ENCODE measurements at places on chromosomes 1 and 21. TPM values are rescaled to one million over a fixed set of nuclear protein-coding genes. Genes with fewer than 3 reads are reported as not detected.

GRCh38 chr1:49995734-49996133 is 28.0 kb downstream of the AGBL4 start:
- DNase-seq = peak; percentile 12

MSH4 gene
- 0.05 TPM for total RNA-seq

DNA sequence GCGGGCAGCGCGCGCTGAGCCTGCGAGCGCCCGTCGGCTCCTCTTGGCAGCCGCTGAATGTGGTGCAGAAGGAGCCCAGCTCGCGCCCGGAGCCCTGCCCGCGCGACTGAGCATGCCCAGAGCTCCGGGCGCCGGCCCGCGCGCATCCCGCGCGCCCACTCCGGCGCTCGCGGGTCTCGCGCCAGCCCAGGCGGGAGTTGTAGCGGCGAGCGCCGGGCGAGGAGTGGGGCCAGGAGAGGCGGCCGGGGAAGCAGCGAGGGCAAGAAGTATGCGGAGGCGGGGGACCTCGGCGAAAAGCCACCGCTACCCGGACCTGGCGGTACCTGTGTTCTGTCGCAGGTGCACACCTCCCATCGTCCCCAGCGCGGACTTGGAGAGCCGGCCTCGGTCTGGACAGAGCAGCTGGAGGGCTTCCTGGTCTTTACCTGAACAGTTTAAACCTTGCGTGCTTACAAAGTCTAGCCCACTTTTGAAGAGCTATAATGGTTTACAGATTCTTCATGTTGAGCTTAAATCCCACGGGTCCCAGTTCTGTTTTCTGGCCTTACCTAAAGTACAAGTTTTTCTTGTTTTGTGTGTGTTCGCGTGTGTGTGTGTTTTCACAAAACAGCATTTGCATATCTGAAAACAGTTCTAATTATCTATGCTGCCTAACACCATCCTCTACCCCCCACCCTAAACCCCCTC is at the start of gene DDAH1:
TSS of gene DDAH1 (minus strand) at position 61 of the 687 bp plus-strand sequence. CDS start 114 bp downstream, outside the sequence.
- peak; percentile 78 for DNase-seq

AMY1B gene
- not detected for total RNA-seq

MIGA1 gene
- total RNA-seq = 2.0 TPM

DNA sequence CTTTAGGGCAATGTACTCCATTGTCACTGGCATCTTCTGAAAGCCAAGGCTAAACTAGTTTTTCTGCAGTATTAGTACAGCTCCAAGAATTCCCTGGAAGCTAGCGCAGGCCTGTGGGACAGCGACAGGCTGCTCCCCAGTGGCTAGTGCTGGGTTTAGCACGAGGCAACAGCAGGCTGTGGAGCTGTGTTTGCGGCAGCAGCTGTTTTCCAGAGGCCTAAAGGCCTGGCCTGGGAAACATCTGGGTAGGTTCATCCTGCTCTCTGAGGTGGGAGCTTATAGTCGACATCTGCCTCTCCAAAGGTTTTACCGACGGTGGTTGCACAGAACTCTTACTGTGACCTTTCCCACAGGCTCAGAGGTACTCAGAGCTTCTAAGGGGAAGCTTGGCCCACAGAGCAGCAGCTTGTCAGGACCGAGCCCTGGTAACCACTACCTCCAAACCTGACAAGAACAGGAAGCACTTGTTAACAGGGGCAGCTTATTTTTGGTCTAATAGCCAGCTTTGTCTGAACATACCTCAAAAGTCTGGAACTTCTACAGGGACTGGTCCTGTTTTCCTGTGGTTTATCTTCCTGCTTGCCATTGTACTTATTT is 17.2 kb downstream of the CC2D1B start:
- DNase-seq = peak; percentile 46

AADACL3 gene
- total RNA-seq = not detected

ABCA4 gene
- not detected for total RNA-seq

ZYG11B gene
- total RNA-seq = 3.3 TPM

GRCh38 chr1:53949023-53949990 is 3.2 kb downstream of the LRRC42 start:
- peak; percentile 59 for DNase-seq

- peak; percentile 78 for DNase-seq
Observed at GRCh38 chr1:204507317-204508105, 8.7 kb upstream of the MDM4 start.

GRCh38 chr1:235776396-235776795 is 90.3 kb downstream of the LYST start:
- no peak for DNase-seq

DNA sequence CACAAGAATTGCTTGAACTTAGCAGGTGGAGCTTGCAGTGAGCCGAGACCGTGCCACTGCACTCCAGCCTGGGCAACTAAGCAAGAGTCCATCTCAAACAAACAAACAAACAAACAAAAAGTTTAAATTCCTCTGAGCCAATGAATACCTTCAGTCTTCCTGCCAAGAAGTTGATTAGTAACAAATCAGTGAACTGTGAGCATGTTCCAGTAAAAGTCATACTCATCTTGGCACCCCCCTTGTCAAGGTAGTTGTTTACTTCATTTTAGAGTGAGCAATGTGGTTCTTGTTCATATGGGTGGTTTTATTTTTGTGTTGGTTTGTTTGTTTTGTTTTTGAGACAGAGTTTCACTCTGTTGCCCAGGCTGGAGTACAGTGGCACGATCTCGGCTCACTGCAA is 18.0 kb upstream of the SLC2A7 start:
- no peak for DNase-seq

TSPAN2 gene
- 0.23 TPM for total RNA-seq

KIF26B gene
- total RNA-seq = 0.74 TPM

DNA sequence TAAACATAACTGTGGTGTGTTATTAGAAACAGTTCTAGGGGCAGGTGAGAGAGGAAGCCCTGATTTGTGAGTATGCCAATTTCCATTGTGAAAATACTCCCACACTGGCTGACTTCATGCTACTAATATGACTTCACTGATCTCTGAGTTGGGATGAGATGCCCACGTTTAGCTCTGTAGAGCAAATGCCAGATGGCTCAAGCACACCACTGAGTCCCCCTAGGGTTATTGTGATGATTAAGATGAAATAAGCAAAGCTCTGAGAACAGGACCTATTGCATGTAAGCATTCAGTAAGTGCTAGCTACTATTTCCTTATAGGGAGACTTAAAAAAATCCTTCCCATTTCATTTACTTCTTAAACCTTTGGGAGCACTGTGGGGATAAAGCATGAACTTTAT is 117.6 kb downstream of the CENPF start:
- DNase-seq = no peak

- no peak for DNase-seq
Observed at GRCh38 chr1:77316966-77317365, 35.1 kb downstream of the AK5 start.

PTGFR gene
- total RNA-seq = not detected

DNA sequence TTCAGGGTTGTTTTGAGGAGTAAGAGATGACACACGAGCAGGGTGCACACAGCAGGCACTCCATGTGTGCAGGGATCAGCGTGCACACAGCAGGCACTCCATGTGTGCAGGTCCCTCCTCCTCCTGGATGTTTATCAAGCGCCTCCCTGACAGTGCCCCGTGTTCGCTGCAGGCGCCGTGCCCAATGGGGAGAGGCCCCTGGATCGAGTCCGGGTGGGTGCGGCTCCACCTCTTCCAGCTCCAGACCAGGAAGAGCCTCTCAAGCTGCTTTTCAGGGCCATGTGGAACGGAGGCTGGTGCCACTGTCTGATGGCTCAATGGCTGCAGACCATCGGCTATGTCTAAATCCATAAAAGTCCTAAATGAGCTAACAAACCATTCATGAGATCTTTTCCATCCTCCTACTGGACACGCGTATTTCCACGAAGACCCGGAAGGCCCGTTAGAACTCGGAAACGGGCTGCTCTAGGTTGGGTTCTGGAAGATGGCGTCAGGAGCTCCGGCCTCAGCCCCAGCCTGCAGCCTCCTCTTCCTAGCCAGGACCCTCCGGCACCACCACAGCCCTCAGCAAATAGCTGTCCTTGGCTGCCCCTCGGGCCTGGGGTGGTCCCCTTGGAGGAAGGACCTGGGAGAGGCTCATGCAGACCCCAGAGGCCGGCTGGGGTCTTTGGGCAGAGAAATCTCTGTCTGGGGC is 36.0 kb downstream of the RRP1 start:
- DNase-seq = no peak

GRCh38 chr1:116806245-116806644 is 52.0 kb downstream of the CD2 start:
- DNase-seq = no peak

- no peak for DNase-seq
Observed at GRCh38 chr1:14944471-14944985, 209.0 kb upstream of the TMEM51 start.

SLC9C2 gene
- total RNA-seq = not detected

AUNIP gene
- total RNA-seq = 11.4 TPM

GRCh38 chr21:41784456-41785102 is 17.7 kb upstream of the RIPK4 start:
- DNase-seq = no peak

DNA sequence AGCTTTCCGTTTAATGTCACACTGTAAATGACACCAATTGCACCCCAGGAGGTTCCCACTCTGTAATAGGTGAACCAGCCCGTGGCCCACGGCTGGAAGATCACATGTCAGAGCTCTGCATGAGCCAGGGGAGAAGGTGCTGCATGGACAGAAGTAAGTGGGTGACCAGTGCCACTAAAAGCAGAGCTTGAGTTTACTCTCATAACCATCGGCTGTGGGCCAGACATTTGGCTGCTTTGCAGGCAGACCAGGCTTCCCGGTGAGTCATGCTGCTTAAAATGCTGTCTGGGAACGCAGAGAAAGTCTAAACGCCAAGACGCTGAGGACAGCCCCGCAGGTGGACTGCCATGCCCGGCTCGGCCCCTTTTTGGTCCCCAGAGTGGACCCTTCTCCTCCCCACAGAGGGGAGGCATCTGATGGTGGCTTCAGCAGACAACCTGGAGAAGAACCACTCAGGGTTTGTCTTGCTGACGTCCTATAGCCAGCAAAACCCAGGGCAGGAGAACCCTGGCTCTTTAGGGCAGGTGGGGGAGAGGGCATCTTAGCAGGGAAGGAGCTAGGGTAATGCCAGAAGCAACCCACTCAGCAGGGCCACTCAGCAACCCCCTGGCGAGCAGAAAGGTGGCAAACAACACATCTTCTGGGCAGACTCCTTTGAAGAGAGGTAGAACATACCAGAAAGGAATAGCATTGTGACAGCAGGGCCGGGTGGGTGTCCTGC is 7.3 kb downstream of the KIAA2013 start:
- DNase-seq = no peak

GRCh38 chr1:36852586-36852985 is 181.7 kb downstream of the GRIK3 start:
- no peak for DNase-seq

DNA sequence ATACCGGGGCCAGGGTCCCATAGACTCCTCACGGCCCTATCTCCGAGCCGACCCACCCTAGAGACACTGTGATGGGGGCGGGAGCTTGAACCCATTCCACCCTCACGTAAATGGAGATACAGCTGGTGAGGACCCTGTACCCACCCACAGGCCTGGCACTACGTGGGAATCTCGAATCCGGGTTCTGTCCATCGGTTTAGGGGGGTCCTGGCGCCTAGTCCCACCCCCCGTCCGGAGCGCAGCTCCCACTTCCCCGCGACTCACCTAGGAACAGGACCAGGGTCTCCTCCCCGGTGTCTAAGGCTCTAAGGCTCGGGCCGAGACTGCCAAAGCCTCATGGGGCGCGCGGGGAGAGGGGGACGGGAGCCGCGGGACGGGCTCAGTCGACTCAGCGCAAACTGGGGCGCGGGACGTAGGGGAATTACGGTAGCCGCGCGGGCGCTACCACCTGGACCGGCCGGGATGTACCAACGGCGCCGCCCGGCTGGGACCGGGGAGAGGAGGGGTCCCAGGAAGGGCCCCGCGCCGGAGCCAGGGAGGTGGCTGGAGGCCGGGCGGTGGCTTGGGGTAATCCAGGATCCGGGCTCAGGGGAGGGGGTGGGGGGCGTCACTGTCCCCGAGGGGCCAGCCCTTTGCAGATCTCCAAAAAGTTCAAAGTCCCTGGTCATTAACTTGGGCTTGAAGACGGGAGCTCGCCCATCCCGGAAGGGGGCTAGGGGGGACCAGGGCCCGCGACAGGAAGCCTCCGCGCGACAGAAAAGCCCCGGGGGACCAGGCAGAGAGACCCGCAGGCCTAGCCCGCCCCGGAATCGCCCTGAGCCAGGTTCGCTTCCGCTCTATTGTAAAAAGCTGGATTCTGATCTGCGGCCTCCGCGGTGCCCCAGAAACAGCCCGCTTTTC is 1.0 kb downstream of the PLEKHG5 start:
- DNase-seq = peak; percentile 90

DNA sequence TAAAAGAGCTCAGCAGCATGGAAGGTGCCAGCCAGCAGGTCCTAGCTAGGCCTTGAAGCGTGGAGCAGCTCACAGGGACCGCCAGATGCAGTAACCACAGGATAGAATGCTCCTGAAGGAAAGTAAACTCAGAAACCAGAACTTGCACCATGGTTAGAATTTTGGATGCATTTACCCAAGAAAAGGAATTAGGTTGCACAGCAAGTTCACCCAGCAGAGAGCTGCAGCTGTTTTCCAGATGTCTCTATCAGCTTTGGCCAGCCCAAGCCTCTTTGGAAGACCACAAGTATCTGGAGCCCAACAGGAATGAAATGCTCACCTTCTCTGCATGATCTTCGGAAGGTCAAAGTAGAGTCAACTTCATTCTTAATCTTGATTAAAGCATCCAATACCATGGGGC is 21.0 kb upstream of the ATP13A2 start:
- no peak for DNase-seq

DNA sequence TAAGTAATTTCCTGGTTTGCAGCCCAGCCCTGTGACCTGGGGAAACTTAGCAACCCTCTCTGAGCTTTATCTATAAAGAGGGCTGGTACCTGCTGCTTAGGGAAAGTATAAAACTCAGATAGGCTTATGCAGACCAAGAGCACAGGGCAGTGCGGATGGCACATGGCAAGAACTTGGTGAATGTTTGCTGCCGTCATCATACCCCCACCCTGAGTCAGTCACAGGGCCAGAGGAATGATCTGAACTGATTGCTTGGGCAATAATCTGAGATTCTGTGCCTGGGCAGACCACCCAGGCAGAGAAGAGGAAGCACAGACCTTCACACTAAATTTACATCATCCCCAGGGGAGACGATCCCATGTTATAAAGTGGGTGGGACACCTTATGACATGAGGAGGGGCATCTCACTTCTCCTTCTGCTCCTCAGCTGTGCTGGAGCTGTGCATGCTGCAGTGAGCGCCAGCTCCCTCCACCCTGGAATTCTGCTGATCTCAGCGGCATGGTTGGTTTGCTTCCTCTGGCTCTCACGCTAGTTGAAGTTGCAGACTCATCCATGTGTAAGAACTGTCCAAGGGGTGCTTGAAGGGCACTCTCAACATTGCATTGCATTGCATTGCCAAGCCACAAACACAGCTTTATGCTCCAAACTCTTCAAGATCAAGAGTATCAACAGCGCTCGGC is 197.1 kb downstream of the AJAP1 start:
- no peak for DNase-seq

RIPPLY3 gene
- total RNA-seq = not detected

DNA sequence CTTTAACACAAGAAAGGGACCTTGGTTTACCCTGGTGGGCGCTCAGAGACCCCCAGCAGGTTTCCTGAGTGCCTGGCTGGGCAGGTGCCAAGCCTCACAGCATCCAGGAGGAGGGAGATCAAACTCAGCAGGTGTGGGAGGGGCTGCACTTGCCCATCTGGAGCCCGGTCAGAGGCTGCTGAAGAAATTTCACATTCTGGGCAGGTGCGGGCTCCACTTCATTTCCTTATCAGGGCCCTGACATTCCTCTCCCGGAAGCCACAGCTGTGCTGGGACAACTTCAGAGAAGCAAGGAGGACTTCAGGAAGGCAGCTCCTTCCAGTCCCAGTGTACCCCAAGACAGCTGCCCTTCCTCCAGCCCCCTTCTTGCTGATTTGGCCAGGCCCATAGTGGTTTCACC is 82.9 kb downstream of the ITPKB start:
- DNase-seq = no peak

GRCh38 chr1:219385787-219386427 is 212.2 kb downstream of the LYPLAL1 start:
- peak; percentile 83 for DNase-seq
